ENCODE measurements at places on chromosomes 2 and 18.

- H3K27me3 ChIP-seq, result no peaks in the 10 kb centered on the region
- H3K4me1 ChIP-seq, result no peaks in the 10 kb centered on the region
- DNase-seq, result no peak
- H3K36me3 ChIP-seq, result no peaks in the 10 kb centered on the region
Measured at GRCh38 chr2:9388950-9389911, 34.1 kb downstream of the ITGB1BP1 start.

DNA sequence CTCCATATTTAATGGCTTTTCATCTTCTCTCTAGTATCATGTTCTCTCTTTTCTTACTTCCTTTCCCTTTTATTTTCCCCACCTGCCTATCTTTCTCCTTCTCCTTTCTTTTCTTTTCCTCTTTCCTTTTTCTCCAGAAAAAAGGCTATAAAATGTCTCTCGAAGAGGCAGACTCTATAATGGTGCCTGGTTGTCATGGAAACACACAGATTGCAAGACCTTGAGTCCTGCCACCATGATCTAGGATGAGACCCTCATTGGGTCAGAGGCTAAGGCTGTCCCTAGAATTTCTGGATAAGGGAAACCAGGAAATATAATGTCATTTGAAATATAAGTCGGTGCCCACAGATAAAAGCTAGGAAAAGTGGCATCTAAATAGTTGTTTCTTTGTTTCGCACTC is 36.5 kb upstream of the LHCGR start:
- H3K4me1 ChIP-seq, result no peaks in the 10 kb centered on the region
- no peak overlapping the region for H3K27ac ChIP-seq
- no peaks in the 10 kb centered on the region for H3K27me3 ChIP-seq
- DNase-seq, result no peak

GRCh38 chr18:9710037-9710436 is 1.9 kb downstream of the RAB31 start:
- H3K27me3 ChIP-seq, result peaks cover 4% of the 10 kb centered on the region
- no peak for DNase-seq
- H3K4me3 ChIP-seq, result no peak overlapping the region
- no peak overlapping the region for H3K27ac ChIP-seq
- H3K36me3 ChIP-seq, result no peaks in the 10 kb centered on the region

DNA sequence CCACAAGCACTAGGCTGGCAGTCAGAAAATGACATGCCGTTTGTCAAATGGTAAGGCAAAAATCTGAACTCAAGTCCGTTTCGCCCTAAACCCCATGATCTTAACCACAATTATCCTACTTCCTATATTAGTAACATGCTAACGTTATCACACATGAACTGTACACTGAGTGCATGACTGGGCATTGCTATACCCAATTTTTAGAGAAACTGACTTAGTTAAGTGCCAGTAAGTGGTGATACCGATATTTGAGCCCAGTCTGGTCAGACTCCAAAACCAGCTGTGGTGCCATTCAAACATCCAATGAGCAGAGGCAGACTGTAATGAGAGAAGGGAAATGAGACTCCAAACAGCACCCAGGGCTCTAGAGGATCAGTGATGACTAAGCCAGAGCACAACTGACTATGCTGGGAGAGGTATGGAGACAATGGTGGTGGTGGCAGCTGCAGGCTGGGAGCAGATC is 311.7 kb upstream of the PKDCC start:
- H3K27ac ChIP-seq, result no peak overlapping the region
- no peak for DNase-seq
- no peaks in the 10 kb centered on the region for H3K27me3 ChIP-seq
- no peaks in the 10 kb centered on the region for H3K4me1 ChIP-seq

- no peak overlapping the region for H3K27ac ChIP-seq
- H3K4me1 ChIP-seq, result no peaks in the 10 kb centered on the region
- H3K36me3 ChIP-seq, result no peaks in the 10 kb centered on the region
- DNase-seq, result no peak
Measured at GRCh38 chr2:73716543-73717250, 20.4 kb downstream of the TPRKB start.
